ENCODE measurements at places on chromosomes 16 and 17.

GRCh38 chr17:313911-314613 is 38.5 kb downstream of the RPH3AL start:
- DNase-seq, result no peak

- DNase-seq, result no peak
Observed at GRCh38 chr16:649631-650030, 466 bp downstream of the WDR90 start.

GRCh38 chr17:81991684-81992305 is 14.4 kb downstream of the ASPSCR1 start:
- DNase-seq, result no peak

GRCh38 chr16:54135361-54136275 is 151.0 kb downstream of the IRX3 start:
- no peak for DNase-seq

DNA sequence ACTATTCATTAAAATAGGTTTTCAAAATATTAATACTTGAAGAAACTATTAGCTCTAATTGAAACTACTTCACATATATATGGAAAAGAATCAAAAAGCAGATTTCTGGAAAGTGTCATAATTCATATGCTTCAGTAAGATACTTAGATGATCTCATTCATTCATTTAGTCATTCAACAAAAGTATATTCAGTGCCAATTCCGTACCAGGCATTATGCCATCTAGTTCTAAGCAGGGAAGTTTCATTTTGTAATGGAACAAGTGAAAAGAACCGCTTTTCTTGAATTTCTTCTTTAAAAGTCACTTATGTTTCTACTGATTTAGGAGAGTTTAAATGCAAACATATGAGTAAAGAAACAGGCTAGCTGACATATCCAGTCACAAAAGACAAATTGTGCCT is 118.3 kb upstream of the FAM20A start:
- no peak for DNase-seq

GRCh38 chr16:152141-153128 is at the start of gene HBZ:
HBZ (plus strand) TSS chr16:152644; CDS start chr16:152910, 266 bp downstream.
- DNase-seq, result no peak

GRCh38 chr17:4199818-4200402 is 56.9 kb downstream of the CYB5D2 start:
- DNase-seq, result no peak

- no peak for DNase-seq
Observed at GRCh38 chr17:41705271-41705991, 6.7 kb upstream of the GAST start.

GRCh38 chr16:86066811-86067210 is 167.8 kb downstream of the IRF8 start:
- no peak for DNase-seq

GRCh38 chr17:82985973-82986372 is 93.4 kb upstream of the METRNL start:
- DNase-seq, result peak; percentile 20

GRCh38 chr16:68564382-68564985 is 25.4 kb downstream of the ZFP90 start:
- DNase-seq, result no peak

DNA sequence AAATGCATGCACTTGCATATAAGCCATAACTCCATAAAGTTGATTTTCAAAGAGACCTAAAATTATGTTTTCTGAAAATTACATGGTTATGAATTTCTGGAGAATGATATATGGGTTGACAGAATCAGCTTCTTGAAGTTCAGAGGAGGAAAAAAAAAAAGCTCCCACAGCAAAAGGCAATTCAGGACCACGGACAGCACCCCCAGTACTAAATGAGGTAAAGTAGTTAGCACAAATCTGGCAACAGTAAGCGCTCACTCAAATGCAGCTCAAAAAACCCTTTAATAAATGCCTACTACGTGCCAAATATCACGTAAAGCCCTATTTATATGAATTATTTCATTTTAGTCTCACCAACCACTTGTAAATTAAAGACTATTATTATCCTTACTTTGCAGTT is 135.2 kb downstream of the SHISA9 start:
- DNase-seq, result no peak

DNA sequence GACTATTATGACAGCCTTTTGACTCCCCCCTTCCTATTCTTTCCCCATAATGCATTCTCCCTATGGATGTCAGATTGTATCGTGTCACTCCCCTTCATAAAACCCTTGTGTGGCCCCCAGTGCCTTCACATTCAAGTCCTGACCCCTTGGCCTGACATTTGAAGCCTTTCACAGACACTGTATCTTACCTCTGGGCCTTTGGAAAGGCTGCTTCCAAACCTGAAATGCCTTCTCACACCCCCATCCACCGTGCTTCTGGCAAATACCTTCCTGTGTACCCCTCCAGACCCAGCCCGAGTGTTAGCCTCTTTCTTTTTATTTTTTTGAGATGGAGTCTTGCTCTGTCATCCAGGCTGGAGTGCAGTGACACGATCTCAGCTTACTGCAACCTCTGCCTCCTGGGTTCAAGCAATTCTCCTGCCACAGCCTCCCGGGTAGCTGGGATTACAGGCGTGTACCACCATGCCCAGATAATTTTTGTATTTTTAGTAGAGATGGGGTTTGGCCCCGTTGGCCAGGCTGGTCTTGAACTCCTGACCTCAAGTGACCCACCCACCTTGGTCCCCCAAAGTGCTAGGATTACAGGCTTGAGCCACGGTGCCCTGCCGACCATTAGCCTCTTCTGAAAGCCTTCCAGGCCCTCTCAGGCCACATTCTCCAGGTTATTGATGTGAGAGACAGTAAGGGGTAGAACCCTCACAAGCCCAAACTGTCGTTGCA is 2.1 kb downstream of the ARMC5 start:
- no peak for DNase-seq

GRCh38 chr16:86882586-86883280 is 304.4 kb downstream of the FOXL1 start:
- no peak for DNase-seq

GRCh38 chr17:5668557-5669138 is 84.3 kb upstream of the NLRP1 start:
- no peak for DNase-seq

DNA sequence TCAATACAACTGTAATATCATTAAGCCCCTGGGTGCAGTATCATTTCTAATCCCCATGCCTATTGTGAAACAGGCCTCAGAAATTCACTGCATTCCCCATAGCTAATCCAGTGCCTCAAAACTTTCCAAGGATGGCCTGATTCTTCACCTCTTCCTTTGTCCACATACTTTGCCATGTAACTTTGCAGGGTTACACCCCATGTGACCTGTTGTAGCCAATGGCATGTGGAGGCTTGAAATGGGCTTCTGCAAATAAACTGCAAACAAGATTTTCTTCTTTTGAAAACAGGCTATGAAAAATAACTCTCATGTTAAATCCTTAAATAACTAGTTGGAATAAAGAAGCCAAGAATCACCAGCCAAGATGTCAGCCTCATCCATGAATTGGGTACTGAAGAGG is 35.9 kb downstream of the ABCA10 start:
- DNase-seq, result no peak

DNA sequence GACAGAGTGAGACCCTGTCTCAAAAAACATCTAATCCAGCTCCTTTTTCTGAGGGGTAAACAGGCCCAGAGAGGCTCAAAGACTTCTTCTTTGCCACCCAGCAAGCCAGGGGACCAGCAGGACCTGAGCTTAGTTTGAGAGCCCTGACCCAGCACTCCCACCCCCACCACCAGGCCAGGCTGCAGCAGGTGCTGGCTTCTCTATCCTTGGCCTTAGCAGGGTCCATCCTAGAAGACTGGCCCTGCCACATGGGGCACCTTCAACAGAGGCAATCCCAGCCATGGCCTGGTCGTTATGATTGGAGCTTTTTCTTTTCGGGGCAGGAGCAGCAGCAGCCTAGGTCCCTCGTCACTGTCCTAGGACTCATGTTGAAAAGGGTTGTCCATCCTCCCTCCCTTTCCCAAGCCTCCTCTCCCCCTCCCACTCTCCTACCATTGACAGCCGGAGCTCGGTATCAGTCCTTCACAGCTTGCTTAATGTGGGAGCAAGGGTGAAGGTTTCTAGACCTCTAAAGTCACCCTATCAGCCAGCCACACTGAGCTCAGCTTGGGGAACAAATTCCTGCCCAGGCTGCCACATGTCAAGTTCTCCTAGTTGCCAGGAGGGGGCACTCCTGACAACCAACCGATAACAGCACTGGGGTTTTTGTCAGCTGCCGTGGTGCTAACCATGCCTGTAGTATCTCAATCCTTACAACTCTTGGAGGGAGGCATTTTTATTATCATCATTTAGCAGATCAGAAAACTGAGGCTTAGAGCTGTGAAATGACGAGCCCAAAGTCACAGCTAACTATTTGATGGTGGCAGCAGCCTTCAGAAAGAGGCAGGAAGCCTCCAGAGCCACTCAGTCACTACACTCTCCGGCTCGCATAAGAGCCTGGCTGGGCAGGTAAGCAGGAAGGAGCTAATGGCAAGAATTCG is 11.2 kb downstream of the MRPL27 start:
- DNase-seq, result no peak

DNA sequence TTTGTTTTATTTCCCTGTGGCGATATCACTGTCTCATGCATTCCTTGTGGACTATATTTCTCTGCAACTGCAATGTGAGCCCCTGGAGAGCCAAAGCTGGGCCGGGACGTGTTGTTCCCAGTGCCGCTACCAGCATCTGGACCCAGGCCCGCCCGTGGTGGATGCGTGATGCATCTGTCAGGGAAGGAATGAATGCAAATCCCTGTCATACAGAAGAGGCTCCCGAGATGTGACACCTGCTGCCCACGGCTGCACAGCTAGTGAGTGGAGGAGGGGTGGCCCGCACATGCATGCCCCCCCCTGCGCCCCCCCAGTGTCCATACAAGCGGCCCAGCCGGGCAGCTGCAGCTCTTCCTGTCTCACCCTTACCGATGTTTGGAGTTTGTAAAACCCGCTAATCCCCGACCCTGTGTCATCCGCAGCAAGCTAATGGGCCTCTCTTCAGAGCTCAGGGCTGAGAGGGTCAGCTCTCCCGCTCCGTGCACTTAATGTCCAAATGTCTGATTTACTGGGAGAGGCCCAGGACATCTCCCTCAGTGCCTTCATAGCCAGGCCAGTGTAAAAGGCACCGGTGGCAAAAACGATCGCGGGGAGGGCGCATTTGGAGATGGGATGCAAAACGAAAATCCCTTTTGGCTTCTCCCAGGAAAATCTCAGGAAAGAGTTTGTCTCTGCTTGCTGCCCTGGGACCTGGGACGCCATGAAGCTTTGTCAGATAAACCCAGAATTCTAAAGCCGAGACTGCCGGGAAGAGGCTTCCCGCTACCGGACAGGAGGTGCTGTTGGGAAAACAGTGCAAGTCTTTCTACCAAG is 91.8 kb downstream of the FOXL1 start:
- no peak for DNase-seq

DNA sequence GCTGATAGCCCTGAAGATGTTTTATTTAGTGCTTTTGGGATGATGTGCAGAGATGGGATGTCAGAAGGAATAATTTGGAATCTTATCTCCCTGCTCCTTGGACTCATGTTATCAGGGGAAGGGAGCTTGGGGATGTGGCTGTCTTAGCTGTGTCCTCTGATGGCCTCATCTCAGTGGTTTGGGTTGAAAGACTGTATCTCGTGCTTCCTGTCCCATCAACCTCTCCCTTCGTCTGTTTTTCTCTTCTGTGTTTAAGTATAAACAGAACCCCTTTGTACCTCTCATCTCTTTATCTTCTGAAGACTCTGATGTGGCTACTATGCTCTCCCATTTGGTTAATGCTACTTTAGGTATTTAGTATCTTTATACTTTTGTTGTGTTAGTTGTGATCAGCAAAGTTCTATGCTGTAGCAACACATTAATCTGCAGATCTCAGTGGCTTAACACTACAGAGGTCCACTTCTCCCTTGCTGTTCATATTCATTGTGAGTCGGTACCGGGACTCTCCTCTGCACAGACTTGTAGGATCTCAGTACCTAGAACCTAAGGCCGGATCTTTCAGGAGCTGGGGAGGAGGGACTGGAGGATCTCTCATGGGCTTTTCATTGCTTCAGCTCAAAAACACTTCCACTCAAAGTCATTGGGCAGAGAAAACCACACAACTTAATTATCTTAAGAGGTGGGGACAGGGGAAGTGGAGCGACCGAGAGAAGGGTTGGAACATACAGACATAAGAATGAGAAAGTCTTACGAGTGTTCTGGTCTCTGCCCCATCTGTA is 28.8 kb downstream of the PRKCA start:
- DNase-seq, result no peak

- no peak for DNase-seq
Observed at GRCh38 chr17:35057332-35057915, 6.1 kb downstream of the RFFL start.

DNA sequence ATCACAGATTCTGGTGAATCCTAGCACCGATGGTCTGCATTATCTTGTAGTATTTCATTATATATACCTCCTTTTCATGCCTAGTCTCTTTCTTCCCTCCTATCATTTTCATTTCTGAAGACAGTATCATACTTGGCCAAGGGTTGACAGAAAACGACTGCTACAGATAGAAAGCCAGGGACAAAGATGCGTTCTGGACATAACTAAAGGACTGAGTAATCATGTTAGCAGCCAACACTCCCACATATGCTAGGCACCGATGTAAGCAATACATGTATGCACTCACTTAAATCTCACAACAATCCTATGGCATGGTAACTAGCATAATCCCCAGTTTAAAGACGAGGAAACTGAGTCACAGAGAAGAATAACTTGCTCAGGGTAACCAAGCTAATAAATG is 22.9 kb downstream of the RDM1 start:
- DNase-seq, result no peak

DNA sequence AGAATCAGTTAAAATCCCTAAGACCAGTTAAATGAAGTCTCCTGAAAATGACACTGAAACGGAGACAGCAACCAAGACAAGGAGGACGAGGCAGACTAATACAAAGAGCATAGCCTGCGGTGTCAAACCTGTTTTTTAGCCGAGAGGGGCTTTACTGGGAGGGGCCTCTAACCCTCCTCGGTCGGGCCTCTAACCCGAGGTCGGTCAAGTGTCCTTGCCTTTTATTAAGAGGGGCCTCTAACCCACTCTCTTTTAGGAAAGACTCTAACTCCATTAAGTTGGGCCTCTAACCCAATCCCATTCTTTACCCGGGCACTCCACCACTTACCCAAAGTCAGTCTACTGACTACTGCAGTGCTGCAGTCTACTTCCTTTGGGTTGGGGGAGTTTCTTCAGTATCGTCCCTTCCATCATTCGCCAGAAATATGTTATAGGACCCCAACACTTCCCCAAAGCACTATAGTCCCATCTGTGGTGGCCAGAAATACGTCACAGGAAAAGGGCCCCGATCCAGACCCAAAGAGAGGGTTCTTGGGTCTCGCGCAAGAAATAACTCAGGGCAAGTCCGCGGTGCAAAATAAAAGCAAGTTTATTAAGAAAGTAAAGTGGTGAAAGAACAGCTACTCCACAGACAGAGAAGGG is 39.2 kb upstream of the ARL4D start:
- no peak for DNase-seq
